ENCODE measurements at places on chromosomes 7 and 10. TPM values are rescaled to one million over a fixed set of nuclear protein-coding genes. Genes with fewer than 3 reads are reported as not detected.

- no peak overlapping the region for H3K4me3 ChIP-seq
- no peaks in the 10 kb centered on the region for H3K36me3 ChIP-seq
- no peaks in the 10 kb centered on the region for H3K4me1 ChIP-seq
- H3K27me3 ChIP-seq, result no peaks in the 10 kb centered on the region
- H3K27ac ChIP-seq, result no peak overlapping the region
These were observed 233.7 kb downstream of the BMPER start for GRCh38 chr7:34139086-34139485.

GRCh38 chr7:68573271-68574005, 1024.8 kb upstream of the AUTS2 start:
- no peaks in the 10 kb centered on the region for H3K27me3 ChIP-seq
- H3K36me3 ChIP-seq, result no peaks in the 10 kb centered on the region
- H3K27ac ChIP-seq, result no peak overlapping the region
- no peak overlapping the region for H3K4me3 ChIP-seq
- no peaks in the 10 kb centered on the region for H3K4me1 ChIP-seq

DNA sequence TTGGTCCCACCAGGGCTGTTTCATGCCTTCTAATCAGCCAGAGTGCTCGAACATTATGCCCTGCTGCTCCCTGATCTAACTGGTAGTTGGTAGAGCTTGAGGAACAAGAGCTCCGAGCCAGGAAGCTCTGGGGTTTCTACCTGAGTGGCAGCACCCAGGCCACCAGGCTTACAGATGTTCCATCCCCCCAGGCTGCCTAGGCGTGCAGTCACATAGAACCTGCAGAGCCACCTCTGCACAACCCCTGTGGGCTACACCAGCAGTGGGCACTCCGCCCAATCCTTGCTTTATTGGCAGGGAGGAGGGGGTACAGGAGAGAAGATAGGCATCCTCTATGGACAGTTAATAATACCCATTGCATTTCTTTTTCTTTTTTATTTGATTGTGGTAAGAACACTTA, 21.8 kb downstream of the MAP3K8 start:
- peak; percentile 66 for DNase-seq
- H3K27me3 ChIP-seq, result no peaks in the 10 kb centered on the region
- H3K4me1 ChIP-seq, result peaks cover 51% of the 10 kb centered on the region
- peak overlapping the region; percentile 73 for H3K4me3 ChIP-seq

DNA sequence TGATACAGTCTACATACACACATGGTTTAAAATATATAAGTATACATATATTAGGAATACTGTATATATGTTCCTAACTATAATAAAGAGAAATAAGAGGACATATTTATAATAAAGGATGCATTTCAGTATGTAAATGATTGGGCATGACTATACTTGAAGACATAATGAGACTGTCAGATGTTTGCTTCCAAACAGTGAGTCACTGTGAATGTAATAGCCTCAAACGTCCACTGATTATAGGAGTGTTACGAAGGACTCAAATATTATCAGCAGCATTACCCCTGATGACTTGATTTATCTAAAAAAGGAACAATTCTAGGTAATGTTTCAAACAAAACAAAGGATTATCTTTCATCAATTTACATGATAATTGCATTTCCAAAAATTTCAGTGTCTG, 39.9 kb upstream of the NRBF2 start:
- no peak overlapping the region for H3K27ac ChIP-seq
- H3K36me3 ChIP-seq, result no peaks in the 10 kb centered on the region
- no peaks in the 10 kb centered on the region for H3K4me1 ChIP-seq
- DNase-seq, result no peak
- no peak overlapping the region for H3K4me3 ChIP-seq
- peaks cover 4% of the 10 kb centered on the region for H3K27me3 ChIP-seq

DNA sequence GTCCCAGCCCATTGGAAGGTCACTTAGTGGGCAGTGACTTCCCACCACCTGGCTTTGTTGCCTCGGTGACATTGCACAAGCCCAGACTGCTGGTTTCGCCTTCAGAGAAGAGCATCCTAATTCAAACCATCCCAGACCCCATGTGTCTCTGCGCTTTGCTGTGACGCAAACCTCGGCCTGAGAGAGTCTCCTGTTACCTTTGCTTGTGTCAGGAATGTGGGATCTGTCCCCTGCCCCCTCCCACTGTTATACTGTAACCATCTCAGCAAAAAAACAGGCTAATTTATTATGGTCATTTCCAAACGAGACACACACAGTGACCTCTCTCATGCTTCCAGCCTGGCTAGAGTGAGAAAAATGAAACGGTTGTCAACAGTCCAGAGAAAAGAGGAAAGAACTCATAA, 25.0 kb upstream of the AQP1 start:
- no peak for DNase-seq
- no peak overlapping the region for H3K4me3 ChIP-seq
- H3K27ac ChIP-seq, result no peak overlapping the region
- no peaks in the 10 kb centered on the region for H3K4me1 ChIP-seq

- no peak overlapping the region for H3K4me3 ChIP-seq
- no peaks in the 10 kb centered on the region for H3K4me1 ChIP-seq
- no peaks in the 10 kb centered on the region for H3K27me3 ChIP-seq
- no peaks in the 10 kb centered on the region for H3K36me3 ChIP-seq
These were observed 113.8 kb upstream of the GLI3 start for GRCh38 chr7:42350801-42351200.

DNA sequence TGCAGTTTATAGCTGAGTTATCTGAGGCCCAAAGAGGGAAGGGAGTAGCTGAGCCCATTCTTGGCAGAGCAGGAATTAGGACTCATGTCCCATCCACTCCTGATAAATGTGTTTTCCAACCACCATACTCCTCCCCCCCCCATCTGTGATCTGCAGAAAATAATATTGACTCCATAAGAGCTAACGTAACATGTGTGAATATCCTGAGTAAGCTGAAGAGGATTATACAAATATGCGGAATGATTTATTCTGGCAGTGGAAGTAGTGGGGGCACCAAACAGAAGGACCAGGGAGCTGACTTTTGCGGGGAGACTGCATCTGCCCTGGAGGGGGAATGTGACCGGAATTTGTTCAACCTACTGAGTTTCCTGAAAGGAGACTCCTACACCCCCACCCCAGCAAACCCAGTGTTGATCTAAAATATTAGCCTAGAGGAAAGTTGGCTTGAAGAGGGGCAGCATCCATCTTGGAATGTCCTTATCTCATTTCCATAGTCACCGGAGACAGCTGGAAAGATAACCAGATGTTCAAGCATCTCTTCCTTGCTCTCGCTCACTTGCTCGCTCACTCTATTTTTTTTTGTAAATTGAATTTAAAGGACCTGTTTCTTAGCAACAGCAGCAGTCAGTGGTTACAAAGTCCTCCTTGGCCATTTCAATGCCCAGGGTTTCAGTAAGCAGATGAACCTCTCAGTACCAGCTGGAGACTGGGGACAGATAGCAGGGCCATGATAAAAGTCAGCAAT, 114.7 kb downstream of the RPS24 start:
- H3K4me1 ChIP-seq, result no peaks in the 10 kb centered on the region
- no peaks in the 10 kb centered on the region for H3K36me3 ChIP-seq

DNA sequence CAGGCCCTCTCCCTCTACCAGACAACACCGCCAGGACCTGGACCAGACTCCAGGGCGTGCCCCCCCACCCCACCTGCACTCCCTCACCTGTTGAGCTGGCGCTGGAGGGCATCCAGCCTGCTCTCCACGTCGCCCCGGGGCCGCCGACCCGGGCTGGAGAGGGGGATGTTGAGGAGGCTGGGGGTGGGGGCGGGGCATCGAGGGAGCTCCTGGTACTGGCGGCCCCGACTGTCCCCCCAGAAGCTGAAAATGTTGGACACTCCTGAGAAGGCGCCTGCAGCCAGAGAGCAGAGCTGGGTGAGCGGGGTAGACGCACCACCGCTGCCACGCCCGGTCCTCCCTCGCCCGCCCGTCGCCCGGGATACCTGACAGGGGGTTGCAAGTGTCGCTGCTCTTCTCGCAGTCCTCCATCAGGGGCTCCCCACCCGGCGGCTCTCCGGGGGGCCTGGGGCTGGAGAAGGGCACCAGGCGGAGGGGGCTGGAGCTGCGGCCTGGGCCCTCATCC, 30.8 kb downstream of the KCNH2 start:
- H3K27ac ChIP-seq, result no peak overlapping the region
- H3K36me3 ChIP-seq, result no peaks in the 10 kb centered on the region
- H3K4me3 ChIP-seq, result no peak overlapping the region
- peaks cover 7% of the 10 kb centered on the region for H3K27me3 ChIP-seq
- no peak for DNase-seq
- H3K4me1 ChIP-seq, result peaks cover 12% of the 10 kb centered on the region

- H3K27me3 ChIP-seq, result no peaks in the 10 kb centered on the region
- no peak overlapping the region for H3K4me3 ChIP-seq
- H3K4me1 ChIP-seq, result no peaks in the 10 kb centered on the region
- DNase-seq, result no peak
- H3K27ac ChIP-seq, result no peak overlapping the region
- peaks cover 2% of the 10 kb centered on the region for H3K36me3 ChIP-seq
These were observed 135.5 kb downstream of the NRF1 start for GRCh38 chr7:129746857-129747529.

GRCh38 chr7:128201067-128201689, 39.9 kb upstream of the LEP start:
- no peak overlapping the region for H3K27ac ChIP-seq
- peaks cover 50% of the 10 kb centered on the region for H3K27me3 ChIP-seq
- no peak for DNase-seq
- no peak overlapping the region for H3K4me3 ChIP-seq

- H3K36me3 ChIP-seq, result peaks cover 19% of the 10 kb centered on the region
- H3K27ac ChIP-seq, result no peak overlapping the region
- no peak overlapping the region for H3K4me3 ChIP-seq
- no peak for DNase-seq
These were observed 10.4 kb downstream of the RAB11FIP2 start for GRCh38 chr10:118036281-118036875.

The MKRN1 gene
- 51.5 TPM for total RNA-seq

The MAD1L1 gene
- 82.7 TPM for total RNA-seq

The AKR1C4 gene
- not detected for total RNA-seq

The UPK3BL1 gene
- total RNA-seq, result 37.2 TPM

The ANKRD61 gene
- 0.26 TPM for total RNA-seq

The EDRF1 gene
- total RNA-seq, result 33.7 TPM

The CTTNBP2 gene
- not detected for total RNA-seq

The PCDH15 gene
- not detected for total RNA-seq

The MARVELD1 gene
- total RNA-seq, result 2.4 TPM

The HECTD2 gene
- 2.0 TPM for total RNA-seq

The IDI2 gene
- total RNA-seq, result not detected
